Left renal pelvis (tissue), 4 donors: ENCODE measurements at places on chromosomes 12 and 14. TPM values are rescaled to one million over a fixed set of nuclear protein-coding genes. Genes with fewer than 3 reads are reported as not detected.
A peak's percentile ranks its signal among the peaks of the same experiment; 100 is the strongest.

DNA sequence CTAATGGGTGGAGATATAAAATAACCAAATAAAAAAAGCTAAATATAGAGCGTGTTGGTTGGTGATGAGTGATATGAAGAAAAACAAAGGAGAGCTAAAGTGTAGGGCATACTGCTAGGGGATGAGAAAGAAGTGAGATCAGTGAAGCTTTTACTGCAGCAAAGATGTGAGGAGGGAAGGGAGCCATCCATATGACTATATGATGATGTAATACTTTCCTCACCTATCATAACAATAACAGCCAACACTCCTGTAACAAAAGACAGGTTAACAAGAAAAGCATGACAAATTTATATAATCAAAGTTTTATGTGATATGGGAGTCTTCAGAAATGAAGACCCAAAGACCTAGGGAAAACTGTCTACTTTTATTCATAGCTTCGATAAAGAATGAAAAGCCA is 57.4 kb upstream of the LRFN5 start:
- DNase-seq = no peak

IFI27L2 gene
- 36.9 TPM for polyA plus RNA-seq

- no peak for DNase-seq
Observed at GRCh38 chr12:41835556-41835955, 309.1 kb downstream of the GXYLT1 start.

DNA sequence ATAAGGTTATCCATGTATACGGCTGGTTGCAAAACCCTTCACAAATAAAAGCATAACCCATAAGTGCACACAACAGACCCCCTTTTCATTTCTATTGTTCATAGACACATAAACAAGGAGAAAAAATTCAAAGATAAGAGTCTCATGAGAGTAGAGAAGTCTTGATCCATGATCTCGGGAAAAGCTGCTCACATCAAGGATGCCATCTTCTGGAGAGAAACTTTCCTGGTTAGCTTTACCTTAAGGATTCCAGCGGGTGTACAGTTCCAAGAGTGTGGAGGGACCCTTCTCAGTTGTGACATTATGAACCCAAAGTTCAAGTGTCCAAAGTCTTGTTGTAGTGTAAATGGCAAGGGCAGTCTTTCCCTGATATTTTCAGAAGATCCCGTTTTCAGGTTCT is 144.5 kb downstream of the LLPH start:
- no peak for DNase-seq

GPR65 gene
- polyA plus RNA-seq = 0.64 TPM

HOXC6 gene
- polyA plus RNA-seq = 32.8 TPM

GRCh38 chr14:73909681-73910080 is 23.0 kb downstream of the ZNF410 start:
- no peak for DNase-seq

KLHDC1 gene
- polyA plus RNA-seq = 4.9 TPM

DNA sequence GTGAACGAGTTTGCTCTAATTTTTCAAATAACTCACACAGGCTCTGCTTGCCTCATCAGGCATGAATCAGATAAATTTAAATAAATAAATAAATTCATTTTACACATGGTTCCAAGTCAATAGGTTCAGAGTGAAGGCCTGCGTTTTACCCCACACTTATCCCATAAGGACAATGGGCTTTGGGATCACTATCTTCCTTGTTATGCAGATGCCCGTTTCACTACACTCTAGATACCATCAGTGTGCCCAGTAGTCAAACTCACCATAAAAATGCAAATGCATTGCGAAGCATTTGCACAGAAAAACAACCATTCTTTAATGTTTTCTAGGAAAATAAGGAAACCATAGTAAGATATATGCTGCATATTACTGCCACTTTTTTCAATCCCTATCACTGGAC is 155.9 kb upstream of the CCDC196 start:
- no peak for DNase-seq

DNA sequence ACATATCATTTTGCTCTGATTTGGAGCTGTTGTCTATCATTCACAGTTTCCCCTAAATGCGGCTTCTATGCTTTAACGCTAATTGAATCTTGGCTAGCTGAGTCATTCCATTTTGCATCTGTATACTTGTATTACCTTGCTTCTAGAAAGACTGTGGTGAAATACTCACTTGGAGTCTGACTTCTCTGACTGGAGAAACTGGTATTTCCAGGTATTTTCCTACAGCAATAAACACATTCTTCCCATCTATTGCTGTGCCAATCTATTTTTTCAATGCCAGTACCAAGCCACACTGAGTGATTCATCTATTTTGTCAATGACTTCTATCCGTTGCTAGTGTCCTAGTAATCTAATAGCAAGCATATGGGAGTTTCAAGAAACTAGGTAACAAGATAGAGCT is 76.0 kb upstream of the ST8SIA1 start:
- DNase-seq = no peak

- DNase-seq = no peak
Observed at GRCh38 chr12:30002677-30003076, 218.9 kb upstream of the TMTC1 start.

- DNase-seq = no peak
Observed at GRCh38 chr14:80805136-80805535, 136.4 kb downstream of the CEP128 start.

DNA sequence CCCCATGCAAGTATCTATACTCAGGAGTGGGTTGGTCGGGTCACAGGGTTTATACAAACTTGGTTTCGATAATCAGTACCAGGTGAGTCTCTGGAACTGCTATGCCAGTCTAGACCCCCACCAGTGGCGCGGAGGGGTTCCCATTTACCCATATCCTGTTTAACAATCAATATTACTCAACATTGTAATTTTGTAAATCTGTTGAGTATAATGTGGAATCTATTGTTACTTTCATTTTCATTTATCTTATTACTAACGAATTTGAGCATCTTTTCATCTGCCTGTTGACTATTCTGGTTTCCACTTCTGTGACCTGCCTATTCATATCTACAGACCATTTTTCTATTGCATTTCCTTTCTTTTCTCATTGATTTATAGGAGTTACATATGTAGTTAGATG is 275.2 kb upstream of the CRY1 start:
- no peak for DNase-seq

- no peak for DNase-seq
Observed at GRCh38 chr12:109925185-109925840, 25.2 kb downstream of the TCHP start.

DNA sequence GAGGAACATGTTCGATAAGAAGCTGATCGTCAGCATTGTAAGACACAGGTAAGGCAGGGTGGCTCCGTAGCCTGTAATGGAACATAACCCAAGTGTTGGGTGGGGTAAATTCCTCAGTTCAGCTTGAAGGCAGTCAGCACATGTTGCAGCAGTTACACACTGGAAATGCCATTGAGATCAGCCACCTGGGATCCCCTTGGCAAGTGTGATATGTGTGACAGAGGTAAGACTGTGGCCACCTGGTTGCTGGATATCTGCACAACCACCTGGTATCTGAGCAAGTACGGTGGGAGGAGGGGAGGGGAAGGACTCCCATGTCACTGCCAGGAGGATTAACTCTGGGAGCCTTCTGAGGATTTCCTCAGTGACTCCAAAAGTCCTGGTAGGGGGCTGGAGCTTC is 158.0 kb upstream of the CAND1 start:
- DNase-seq = no peak

HPD gene
- polyA plus RNA-seq = 4.2 TPM

OASL gene
- 0.17 TPM for polyA plus RNA-seq

BIN2 gene
- 2.7 TPM for polyA plus RNA-seq

DNA sequence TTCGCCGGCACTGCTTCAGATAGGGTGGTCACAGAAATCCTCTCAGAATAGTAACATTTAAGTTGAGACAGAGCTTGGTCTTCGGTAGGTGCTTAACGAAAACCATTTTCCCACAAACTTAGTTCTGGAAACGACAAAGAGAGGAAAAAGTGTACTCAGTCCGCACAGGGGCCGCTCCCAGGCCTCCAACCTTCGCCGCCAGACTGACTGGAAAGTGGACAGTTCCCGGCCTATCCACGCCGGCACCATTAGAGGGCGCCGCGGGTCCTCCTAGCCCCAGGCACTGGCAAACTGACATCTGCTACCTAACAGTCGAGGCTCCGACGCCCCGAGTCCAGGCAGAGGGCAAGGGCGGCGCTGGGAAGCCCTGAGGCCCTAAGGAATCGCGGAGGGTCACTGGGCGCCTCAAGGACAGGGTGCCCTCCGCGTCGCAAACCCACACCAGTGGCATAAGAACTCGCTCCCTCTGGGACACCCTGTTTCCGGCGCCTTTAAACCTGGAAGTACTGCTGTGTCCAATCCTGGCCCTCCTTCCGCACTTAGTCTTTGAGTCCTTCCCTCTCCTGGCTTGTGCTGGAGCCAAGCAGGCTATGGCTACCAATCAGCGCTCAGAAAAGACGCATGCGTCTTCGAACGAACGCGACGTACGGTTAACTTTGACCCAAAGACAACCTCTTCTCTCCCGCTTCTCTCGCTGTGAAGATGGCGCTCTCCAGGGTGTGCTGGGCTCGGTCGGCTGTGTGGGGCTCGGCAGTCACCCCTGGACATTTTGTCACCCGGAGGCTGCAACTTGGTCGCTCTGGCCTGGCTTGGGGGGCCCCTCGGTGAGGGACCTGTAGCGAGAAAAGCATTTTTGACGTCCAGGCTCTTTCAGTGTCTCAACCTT is at the start of gene LETMD1:
TSS of gene LETMD1 (plus strand) at position 673 of the 886 bp plus-strand sequence. CDS start at position 703, 30 bp downstream.
- DNase-seq = peak; percentile 97

CDCA3 gene
- 31.9 TPM for polyA plus RNA-seq

- no peak for DNase-seq
Observed at GRCh38 chr12:93567174-93567573, 5.3 kb upstream of the SOCS2 start.

DNA sequence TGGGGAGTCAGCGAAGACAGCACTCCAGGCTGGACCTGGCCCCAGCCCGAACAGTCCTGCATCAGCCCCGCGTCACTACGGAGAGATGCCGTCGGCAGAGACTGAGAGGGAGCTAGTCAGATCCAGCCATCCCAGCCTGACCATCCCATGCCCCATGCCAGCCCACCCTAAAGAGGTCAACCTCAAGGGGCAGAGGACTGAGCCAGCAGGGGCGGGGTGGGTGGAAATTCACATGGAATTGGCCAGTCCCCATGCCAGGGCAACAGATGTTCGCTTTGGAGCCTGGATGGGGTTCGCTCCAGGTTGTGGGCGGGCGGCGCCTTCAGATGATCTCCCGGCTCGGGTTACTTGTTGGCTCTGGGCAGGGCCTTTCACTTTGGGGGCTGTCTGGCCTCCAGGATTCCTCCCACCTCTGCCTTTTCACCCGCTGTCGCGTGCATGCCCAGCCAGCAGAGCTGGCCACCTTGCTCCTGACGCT is 154.3 kb downstream of the TSPAN9 start:
- no peak for DNase-seq

IL22 gene
- not detected for polyA plus RNA-seq

OR4N5 gene
- polyA plus RNA-seq = not detected

KLC1 gene
- 74.6 TPM for polyA plus RNA-seq

GRCh38 chr12:17079251-17079909 is 473.4 kb upstream of the LMO3 start:
- no peak for DNase-seq

FLVCR2 gene
- 8.3 TPM for polyA plus RNA-seq

- DNase-seq = no peak
Observed at GRCh38 chr14:39683691-39684260, 251.5 kb upstream of the FBXO33 start.

- no peak for DNase-seq
Observed at GRCh38 chr12:106323537-106323936, 21.0 kb downstream of the TCP11L2 start.

KRT5 gene
- polyA plus RNA-seq = 0.37 TPM

GALNT9 gene
- 8.5 TPM for polyA plus RNA-seq

CCNB1IP1 gene
- polyA plus RNA-seq = 132 TPM

DHRS2 gene
- polyA plus RNA-seq = 121 TPM
